ENCODE measurements at places on chromosomes 6 and 20. TPM values are rescaled to one million over a fixed set of nuclear protein-coding genes. Genes with fewer than 3 reads are reported as not detected.

- no peak for DNase-seq
- peak overlapping the region; percentile 86 for H3K4me3 ChIP-seq
- peak overlapping the region; percentile 73 for H3K27ac ChIP-seq
- H3K4me1 ChIP-seq: peaks cover 16% of the 10 kb centered on the region
- H3K27me3 ChIP-seq: no peaks in the 10 kb centered on the region
These were observed 1.4 kb downstream of the FYN start for GRCh38 chr6:111871725-111872400.

GRCh38 chr20:21398109-21399004, 1.0 kb upstream of the NKX2-4 start:
- peaks cover 86% of the 10 kb centered on the region for H3K27me3 ChIP-seq
- H3K4me1 ChIP-seq: no peaks in the 10 kb centered on the region
- no peak for DNase-seq
- H3K27ac ChIP-seq: no peak overlapping the region
- no peaks in the 10 kb centered on the region for H3K36me3 ChIP-seq

HLA-DRB5 gene
- total RNA-seq: not detected

GRCh38 chr20:19431316-19431700, 218.9 kb downstream of the SLC24A3 start:
- H3K4me3 ChIP-seq: no peak overlapping the region
- no peak for DNase-seq
- H3K36me3 ChIP-seq: no peaks in the 10 kb centered on the region
- no peak overlapping the region for H3K27ac ChIP-seq
- peaks cover 4% of the 10 kb centered on the region for H3K4me1 ChIP-seq

Data from astrocyte (in vitro differentiated cells and primary cell).